Putamen (tissue), 1 donor: ENCODE measurements at places on chromosomes 3 and 15.

DNA sequence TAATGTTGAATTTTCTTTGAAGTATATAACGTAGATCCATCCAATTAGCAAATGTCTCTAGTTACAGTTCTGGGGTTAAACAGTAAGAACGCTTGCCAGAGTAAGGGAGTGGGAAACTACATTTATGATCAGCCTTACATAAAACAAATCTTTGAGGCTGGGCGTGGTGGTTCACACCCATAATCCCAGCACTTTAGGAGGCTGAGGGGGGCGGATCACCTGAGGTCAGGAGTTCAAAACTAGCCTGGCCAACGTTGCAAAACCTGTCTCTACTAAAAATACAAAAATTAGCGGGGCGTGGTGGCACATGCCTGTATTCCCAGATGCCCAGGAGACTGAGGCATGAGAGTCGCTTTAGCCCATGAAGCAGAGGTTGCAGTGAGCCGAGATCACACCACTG lies 50.1 kb upstream of the GATM start:
- no peak for DNase-seq

GRCh38 chr3:67196677-67197076 lies 198.6 kb downstream of the KBTBD8 start:
- no peak for DNase-seq

DNA sequence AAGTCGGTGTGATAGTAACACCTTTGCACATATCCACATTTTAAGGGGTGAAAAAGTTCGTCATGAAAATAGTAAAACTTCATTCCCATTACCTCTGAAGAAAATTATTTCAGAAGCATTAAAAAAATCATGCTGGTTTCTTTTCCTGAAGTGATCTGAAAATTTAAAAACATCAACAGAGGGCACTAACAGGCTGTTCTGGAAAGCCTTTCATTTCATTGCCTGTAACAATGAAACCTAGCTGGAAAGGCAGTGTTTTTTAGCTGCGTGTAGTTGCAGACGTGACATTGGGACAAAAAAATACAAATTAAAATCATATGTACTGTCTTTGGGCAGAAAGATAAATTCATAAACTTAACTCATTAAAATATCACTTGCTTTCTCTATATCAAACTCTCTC lies 993.8 kb downstream of the GBE1 start:
- no peak for DNase-seq

DNA sequence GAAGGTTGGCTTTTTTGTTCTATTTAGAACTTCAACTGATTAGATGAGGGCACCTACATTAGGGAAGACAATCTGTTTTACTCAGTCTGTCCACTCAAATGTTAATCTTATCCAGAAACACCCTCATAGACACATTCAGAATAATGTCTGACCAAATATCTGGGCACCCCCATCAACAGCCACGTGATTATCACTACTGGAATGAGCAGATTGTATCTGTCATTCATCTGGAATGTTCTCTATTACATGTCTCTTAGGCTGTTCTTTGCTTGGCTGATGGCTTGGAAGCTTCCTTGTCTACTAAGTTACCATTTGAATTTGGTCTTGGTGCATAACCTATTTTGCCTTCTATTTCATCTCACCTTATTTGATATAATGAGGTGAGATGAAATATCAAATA lies 15.7 kb upstream of the LRRC58 start:
- no peak for DNase-seq

DNA sequence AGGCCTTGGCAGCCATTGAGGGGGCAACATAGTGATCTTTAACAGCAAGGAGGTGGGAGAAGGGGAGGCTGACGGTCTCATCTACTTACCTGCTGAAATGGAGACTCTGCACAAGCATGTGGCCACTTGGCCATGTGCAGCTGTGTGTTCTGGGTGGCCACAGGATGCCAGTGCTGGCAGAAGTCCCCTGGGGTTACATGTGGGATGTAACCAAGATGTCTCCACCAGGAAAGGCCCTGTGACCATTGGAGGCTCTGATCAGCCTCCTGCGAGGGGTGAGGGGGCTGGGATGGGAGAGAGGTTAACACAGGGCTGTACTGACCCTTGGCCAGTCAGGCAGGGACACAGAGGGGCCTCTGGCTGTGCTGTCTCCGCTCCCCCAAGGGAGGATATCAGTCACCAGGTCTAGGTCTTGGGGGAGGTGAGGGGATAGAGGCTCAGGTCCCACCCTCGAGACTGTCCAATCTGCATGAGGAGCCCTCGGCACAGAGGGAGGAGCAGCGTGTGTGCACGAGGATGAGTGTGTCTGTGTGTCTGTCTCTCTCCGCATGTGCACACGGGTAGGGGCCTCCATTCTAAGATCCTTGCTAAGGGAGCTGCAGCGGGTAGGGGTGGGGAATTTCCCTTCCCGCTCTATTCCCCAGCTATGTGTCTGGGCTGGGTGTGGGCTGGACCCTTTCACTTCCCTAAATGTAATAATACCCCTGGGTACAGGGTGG lies 19.5 kb downstream of the PRKCD start:
- no peak for DNase-seq

DNA sequence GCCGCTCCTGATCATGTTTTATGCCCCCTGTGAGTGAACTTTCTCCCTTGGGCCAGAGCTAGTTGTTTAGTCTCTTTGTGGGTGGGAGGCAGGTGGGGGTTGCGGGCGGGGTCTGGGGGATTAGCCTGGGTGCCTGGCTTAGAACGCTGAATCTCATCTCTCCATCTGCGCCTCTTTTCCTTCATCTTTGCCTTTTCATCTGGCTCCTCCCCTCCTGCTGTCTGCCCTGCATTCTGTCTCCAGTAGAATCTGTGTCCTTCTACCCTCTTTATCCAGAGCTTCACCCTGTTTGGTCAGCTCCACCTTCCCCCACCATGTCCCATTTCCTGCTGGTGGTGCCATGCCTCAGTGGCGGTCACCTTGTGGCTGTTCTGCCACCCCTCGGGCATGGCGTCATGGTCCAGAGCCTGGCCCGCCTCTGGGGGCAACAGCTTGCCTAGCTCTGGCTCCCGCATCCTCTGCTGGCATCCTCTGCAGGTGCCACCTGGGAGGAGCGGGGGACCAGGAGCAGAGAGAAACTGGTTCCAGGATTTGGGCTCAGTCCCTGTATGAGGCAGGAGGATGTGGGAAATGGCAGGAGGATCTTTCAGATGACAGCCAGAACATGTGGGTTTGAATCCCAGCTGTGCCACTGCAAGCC lies 44.3 kb downstream of the PDIA5 start:
- DNase-seq = no peak

- no peak for DNase-seq
Measured at GRCh38 chr3:175266478-175266877, 407.3 kb downstream of the NAALADL2 start.

DNA sequence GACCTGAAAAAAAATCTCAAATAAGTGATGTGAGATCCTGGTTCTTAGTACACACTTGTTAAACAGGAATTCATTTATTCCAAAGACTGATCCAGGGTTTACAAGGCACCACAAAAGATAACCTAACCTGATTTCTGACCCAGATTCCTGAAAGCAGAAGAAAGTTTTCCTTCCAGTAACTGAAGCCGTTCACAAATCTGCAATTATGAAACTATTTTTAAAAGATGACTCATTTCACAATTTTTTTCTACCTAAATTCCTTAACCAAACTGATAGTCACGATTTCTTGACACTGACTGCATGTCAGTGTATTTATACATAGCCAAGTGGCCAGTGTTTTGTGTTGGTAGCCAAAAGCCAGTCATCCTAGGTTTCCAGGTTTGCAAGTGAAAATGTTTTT lies 17.1 kb downstream of the SLC9A9 start:
- peak; percentile 61 for DNase-seq

GRCh38 chr15:70165716-70166284 lies 68.1 kb upstream of the TLE3 start:
- no peak for DNase-seq

- DNase-seq = no peak
Measured at GRCh38 chr3:81769299-81769698, 7.9 kb upstream of the GBE1 start.

DNA sequence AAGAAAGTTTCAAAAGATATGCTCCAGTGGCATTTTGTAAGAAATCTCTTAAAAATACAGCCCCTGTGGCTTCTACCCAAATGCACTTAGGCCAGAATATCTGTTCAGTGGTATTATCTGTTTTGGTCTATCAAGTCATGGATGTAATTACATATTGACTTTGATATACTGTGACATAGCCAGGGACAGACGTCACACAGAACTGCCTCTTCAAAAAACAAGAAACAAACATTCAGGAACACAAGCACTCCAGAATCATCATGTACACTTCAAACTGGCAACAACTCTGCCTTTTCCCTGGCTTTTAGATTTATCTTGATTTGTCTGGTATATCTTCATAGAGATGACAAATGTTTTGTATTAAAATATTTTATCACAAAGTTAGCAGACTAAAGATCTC lies 240.3 kb downstream of the IL5RA start:
- no peak for DNase-seq

DNA sequence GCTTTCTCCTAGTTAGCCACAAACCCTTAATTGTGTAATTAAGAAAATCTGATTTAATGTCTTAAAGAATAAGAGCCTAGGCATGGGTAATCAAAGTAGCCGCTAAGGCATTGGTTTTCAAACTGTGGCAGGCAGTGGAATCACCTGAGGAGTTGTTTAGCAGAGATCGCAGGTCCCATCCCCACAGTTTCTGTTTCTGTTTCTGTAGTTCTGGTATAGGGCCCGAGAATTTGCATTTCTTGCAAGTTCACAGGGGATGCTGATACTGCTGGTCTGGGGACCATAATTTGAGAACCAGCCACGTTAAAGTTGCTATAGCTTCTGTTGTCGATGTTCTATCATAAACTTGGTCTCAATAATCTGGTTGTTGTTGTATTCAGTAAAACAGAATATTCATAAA lies 204.3 kb downstream of the ALCAM start:
- DNase-seq = no peak

DNA sequence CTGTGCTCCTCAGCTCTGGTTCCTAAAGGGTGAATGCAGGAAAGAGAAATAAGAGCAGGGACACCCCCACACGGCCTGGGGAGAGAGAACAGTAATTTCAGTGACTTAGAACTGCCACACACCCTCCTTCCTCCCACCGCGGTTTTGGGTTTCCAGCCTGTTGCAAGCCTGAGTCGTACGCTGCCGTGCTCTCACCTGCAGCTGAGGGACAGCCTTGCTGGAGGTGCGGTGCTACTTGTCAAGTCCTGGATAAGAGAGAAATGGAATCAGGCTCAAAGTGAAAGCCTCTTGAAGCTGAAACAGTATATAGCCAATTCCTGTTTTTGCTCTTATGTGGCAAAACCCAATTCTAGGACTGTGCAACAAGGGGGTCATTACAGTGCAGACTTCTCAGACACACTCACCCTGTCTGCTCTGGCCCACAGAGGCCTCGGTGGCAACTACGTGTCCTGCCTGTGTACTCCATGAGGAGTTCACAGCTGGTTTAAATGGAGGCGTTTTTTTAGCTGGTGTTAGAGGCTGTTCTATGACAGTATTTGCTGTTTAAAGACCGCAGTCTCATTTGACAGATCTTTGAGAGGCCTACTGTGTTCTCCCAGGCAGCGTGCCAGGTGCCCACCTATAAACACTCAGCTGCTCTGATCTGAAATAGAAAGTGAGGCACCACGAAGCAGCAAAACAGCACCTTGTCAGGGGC lies 42.9 kb downstream of the TBC1D2B start:
- DNase-seq = peak; percentile 57

- DNase-seq = peak; percentile 78
Measured at GRCh38 chr15:51750792-51751696, at the start of gene TMOD2. Gene TMOD2, plus strand, starts transcription at chr15:51751597. Its CDS starts 14,845 bp downstream, at chr15:51766442.

DNA sequence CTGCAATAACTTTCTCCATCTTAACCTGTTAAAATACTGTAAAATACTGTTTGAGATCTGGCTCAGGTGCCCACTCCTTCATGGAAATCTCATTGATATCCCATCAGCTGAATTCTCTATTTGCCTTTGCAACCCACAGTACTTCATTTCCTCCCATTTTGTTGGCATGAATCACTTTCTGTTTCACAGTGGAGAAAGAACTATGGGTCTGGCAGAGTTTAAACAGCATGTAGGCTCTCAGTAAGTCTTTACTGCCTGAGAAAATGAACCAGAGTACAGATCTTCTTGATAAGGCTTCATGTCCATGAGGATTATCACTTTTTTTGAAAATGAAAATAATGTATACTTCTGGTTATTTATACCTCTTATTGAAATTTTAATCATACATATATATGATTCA lies 245.9 kb downstream of the NAALADL2 start:
- no peak for DNase-seq

DNA sequence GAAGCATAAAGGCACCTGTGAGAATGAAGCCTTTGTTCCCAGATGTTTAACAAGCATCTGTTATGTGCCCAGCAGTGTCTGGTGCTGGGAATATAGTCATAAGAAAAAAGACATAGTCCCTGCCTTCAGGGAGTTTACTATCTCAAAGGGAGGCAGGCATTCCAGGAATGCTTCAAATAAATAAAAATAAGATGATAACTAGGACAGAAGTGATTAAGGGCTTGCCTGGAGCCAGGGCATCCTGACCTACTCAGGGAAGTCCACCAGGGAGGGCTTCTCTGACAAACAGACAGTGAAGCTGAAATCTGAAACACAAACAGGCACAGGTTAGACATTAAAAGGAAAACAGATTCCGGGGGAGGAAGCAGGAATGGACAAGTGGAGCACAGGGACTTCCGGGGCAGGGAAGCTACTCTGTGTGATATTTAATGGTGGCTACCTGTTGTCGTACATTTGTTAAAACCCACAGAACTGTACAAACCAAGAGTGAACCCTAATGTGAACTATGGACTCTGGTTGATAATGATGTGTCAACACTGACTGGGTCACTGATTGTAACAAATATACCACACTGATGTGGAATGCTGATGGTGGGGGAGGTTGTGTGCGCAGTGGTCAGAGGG lies 53.3 kb downstream of the ITGB5 start:
- DNase-seq = no peak

DNA sequence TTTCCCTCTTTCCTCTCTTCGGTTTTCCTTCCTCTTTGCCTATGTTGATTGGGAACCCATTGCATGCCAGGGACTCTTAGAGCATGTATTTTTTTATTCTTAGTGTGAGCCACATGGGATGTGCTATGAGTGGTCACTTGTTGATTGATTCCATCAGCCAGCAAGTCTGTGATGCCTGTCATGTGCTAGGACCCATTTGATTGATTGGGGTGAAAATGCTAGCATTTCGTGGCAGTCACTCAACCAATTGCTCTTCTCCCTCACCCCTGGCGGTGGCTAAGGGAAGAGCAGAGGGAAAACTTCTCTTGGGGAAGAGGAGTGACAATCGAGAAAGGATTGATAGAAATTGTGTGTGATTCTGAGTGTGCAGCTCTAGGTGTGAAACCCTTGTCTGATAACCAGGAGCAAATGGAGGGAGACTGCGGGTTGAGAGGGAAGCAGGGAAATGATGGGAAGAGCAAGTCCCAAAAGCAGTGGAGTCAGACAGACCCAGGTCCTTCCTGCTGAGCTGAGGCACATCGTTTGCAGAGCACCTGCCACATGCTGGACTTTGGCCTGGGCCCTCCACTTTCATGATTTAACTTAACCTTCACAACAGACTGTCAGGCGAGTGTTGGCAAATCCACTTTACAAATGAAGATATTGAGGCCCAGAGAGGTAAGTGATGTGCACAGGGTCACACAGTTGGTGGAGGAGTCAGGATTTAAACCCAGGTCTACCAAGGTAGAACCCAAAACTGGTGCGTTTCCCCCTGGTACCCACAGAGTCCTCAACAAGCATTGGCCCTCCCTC lies 40.0 kb downstream of the SLC6A11 start:
- no peak for DNase-seq

GRCh38 chr15:68885070-68885469 lies 45.3 kb upstream of the SPESP1 start:
- no peak for DNase-seq
